Foreskin fibroblast (primary cell): ENCODE measurements at places on chromosomes 7 and 10.

DNA sequence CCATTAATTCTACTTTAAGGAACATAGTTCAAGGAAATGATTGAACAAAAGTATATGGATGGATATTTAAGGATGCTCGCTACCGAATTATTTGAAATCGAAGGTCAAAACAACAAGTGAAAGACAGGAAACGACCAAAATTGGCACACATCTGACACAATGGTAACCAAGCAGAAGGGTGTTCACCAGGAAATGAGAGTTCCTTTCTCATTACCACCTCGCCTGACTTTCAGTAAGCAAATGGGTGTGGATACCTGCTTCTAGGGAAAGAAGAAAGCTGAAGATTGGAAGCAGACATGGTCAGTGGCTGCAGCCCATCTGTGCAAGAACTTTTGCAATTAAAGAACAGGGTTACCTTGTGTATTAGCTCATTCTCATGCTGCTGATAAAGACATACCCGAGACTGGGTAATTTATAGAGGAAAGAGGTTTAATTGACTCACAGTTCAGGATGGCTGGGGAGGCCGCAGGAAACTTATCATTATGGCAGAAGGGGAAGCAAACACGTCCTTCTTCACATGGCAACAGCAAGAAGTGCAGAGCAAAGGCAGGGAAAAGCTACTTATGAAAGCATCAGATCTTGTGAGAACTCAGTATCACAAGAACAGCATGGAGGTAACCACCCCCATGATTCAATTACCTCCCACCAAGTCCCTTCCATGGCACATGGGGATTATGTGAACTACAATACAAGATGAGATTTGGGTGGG lies 6.2 kb upstream of the TMEM273 start:
- no peak for DNase-seq

DNA sequence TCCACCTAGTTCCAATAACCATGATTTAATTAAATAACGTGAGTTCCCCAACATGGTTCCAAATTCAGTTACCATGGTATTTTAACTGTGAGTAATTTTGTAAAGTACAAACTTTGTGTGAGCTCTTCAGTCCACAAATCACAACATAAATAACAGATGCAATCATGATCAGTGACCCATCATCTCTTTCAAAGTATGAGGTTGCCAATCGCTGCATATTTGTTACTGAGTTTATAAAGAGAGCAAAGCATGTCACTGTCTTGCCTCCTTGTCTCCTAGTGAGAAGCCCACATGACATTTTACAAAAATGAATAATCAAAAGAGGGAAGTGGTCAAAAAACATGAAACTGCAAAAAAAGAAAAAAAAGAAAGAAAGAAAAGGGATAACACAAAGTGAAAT lies 69.1 kb upstream of the PDSS1 start:
- DNase-seq, result no peak

GRCh38 chr7:115040495-115040894 lies 118.6 kb downstream of the MDFIC start:
- no peak for DNase-seq

GRCh38 chr7:110607050-110607857 lies 483.7 kb upstream of the LRRN3 start:
- DNase-seq, result no peak

- peak; percentile 33 for DNase-seq
Observed at GRCh38 chr7:133941496-133941895, 185.6 kb upstream of the LRGUK start.

- no peak for DNase-seq
Observed at GRCh38 chr7:147033641-147034040, 917.0 kb downstream of the CNTNAP2 start.

- no peak for DNase-seq
Observed at GRCh38 chr10:67401711-67402110, 294.3 kb downstream of the CTNNA3 start.

DNA sequence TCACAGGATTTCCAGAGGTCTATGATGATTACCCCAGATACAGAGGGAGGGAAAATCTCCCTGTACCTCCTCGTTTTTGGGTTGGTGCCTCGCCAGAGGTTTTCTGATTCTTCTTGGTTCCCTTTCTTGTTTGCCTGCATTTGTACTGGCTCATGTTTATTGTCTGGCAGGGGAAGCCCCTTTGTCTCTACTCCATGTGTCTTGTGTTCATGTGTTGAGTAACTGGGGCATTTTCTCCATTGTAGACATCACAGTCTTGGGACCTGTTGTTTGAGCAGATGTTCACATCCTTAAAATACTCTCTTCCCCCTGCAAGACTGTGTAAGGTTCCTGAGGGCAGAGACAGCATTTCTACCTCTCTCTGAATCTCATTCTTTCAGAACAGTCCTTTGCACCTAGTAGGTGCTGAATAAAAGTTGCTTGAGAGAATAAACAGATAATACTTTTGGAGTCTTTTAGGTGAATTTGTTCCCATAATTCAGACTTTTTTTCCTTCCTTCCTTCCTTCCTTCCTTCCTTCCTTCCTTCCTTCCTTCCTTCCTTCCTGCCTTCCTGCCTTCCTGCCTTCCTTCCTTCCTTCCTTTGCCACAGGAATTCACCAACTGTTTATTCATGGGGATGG lies 25.1 kb downstream of the CDK14 start:
- no peak for DNase-seq

- DNase-seq, result no peak
Observed at GRCh38 chr10:121519901-121520493, 78.2 kb downstream of the FGFR2 start.

GRCh38 chr7:2924866-2925840 lies 81.0 kb upstream of the GNA12 start:
- DNase-seq, result no peak

- DNase-seq, result no peak
Observed at GRCh38 chr10:101287997-101288635, 58.9 kb upstream of the LBX1 start.

GRCh38 chr7:3206771-3207191 lies 94.3 kb upstream of the SDK1 start:
- no peak for DNase-seq

GRCh38 chr10:36465604-36466379 lies 659.6 kb upstream of the ANKRD30A start:
- no peak for DNase-seq
